Lung (tissue), 17 donors: ENCODE measurements at places on chromosomes 3 and 15.
A peak's percentile ranks its signal among the peaks of the same experiment; 100 is the strongest.

- DNase-seq: no peak
Measured at GRCh38 chr3:19248767-19249166, 100.5 kb downstream of the KCNH8 start.

- peak; percentile 84 for DNase-seq
Measured at GRCh38 chr3:49882166-49882565, 12.5 kb upstream of the CAMKV start.

DNA sequence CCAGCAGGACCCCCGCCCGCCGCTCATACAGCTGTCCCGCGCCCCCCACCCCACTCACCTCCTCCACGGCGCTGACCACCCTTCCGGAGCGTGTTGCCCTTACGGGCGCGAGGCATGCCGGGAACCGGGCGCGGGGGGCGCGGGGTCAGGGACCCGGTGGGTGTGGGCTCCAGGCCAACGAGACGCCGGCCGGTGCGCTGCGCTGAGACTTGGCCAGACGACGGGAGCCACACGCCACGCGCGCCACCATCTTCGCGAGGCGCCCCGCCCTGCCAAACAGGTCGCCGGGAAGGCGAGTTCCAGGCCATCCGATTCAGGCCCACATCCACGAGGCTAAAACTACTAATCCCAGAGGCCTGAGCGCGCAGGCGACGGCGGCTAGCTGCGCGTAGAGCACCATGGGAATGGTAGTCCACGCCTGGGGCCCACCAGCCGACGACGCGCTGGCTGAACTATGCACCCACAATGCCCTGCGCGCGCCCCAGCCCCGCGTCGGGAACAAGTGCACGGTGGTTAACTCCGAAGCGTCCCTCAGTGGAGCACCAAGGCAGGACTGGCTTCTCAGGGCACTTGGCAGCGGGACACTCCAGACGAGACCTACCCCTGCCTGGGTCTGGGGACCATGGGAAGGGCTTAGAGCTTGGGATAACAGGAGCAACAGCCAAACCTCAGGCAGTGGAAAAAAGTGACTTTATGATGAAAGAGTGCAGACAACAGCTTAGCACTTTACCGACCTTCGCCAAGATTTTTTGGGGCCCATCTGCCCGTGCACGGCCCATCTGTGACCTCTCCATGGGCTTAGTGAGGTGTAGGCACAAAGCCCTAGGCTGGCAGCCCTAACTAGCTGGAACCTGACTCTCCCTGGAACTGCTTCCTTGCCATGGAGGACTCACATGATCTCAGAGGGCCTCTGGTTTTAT is at the start of gene IFRD2:
TSS of gene IFRD2 (minus strand) at position 271 of the 920 bp plus-strand sequence. CDS start at position 116, 155 bp downstream.
- peak; percentile 98 for DNase-seq

DNA sequence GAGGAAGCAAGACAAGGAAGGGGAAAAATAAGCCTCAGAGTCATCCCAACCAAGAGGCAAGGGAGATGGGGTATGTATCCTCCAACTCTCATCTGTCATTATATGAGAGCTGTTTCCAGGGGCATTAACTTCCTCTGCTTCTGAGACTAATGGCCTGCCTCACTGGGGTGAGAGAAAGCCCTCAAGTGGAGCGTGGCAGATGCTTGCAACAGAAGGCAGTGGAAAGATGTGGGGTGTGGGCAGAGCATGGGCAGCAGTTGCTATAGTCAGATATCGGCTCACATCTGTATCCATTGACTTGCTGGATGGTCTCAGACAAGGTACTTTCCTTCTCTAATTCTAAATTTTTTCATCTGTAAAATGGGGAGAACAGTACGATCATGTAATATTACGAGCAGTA is 81.7 kb upstream of the PLCL2 start:
- no peak for DNase-seq

- no peak for DNase-seq
Measured at GRCh38 chr15:35671981-35672380, 126.0 kb upstream of the DPH6 start.

DNA sequence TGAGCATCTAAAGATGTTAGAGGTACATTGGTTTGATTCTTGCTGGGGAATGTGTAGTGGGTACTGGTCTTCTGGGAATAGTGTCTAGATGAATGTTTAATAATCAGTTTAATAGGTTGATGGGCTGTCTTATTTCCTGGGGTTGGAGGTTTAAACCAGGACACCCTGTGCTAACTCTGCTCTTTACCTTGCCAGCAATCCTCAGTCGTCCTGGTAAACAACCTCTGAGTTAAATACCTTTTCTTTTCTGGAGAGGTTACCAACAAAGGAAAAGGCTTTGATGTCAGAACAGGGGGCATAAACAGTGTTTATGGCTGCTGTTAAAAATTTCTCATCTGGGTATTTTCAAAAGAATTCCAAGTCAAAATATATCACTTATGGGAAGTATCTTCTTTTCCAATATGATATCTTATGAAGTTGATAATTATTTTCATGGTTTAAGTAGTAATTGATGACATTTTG is 23.5 kb downstream of the MITF start:
- no peak for DNase-seq

DNA sequence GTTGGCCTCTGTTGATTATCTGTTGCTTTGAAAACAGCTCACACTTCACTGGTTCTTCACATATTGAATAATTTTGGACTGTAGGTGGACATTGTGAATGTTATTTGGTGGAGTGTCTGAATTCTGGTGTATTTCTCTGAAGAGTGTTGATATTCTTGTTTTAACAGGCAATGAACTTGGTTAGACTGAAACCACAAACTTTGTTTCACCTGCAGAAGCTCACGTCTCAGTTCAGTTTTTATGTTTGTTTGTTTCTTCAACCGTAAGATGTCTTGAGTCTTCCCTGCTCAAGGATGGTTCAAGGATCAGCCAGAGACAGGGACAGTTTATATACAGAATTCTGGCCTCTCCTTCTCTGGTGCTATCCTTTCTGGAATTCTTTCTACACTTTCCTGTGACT is 43.6 kb downstream of the C3orf20 start:
- no peak for DNase-seq

DNA sequence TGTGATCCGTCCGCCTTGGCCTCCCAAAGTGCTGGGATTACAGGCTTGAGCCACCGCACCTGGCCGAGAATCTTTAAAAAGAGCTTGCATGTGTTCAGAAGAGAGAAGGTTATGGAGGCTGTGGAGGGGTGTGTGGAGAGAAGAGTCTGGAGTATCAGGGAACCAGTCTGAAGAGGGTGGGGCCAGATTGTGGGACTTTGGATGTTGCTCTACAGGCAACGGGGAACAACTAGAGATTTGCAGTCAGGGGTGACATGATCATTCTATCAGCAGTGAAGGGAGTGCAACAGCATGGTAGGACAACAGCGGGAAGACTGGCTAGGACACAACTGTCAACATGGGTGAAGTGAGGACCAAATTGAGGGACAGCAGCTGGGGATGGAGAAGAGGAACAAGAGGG is 8.9 kb downstream of the SCAMP2 start:
- no peak for DNase-seq

GRCh38 chr3:10351013-10351735 is 30.3 kb upstream of the SEC13 start:
- no peak for DNase-seq

DNA sequence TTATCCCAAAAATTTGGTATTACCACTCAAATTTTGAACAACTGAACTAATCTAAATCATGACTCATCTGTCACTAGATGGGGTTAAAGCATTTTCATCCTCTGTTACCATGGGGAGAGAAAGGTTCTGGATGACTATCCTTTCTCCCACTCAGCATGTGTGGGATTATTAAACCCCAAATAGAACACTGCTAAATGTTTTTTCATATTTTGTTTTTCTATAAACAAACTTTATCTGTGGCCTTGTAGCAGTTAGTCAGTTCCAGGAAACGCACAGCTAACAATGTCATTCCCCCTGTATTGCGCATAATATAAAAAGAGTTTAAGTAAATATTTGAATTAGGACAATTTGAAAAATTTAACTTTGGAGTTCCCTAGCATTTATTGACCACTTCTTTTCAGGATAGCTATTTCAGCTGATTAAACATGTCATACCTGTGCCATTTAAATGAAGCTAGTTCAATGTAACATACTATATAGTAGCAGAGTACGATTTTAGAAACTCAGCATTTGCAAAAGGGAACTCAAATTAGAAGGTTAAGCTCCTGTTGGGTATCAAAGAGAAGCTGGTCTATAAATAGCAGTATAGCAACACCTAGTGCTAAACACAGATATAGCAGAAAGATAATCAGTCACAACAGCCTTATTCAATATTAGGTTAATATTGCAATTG is 9.2 kb upstream of the TMEM212 start:
- DNase-seq: peak; percentile 69
